Prostate gland (tissue), 2 donors: ENCODE measurements at places on chromosomes 3 and 15. TPM values are rescaled to one million over a fixed set of nuclear protein-coding genes. Genes with fewer than 3 reads are reported as not detected.

The LRTM1 gene
- total RNA-seq, result not detected

The SUSD5 gene
- 0.77 TPM for total RNA-seq

The MESP2 gene
- not detected for total RNA-seq

The KY gene
- 1.4 TPM for total RNA-seq

The SLC28A1 gene
- not detected for total RNA-seq

The CPLX3 gene
- 59.8 TPM for total RNA-seq

The TF gene
- 57.9 TPM for total RNA-seq

The GOLGA8O gene
- not detected for total RNA-seq

The GOLGA8M gene
- not detected for total RNA-seq

The AMT gene
- 8.9 TPM for total RNA-seq

The SOX2 gene
- 17.8 TPM for total RNA-seq

The ILDR1 gene
- total RNA-seq, result 8.3 TPM

The ARHGEF26 gene
- 15.4 TPM for total RNA-seq

The AGBL1 gene
- total RNA-seq, result 0.23 TPM

The TMC3 gene
- 0.23 TPM for total RNA-seq

The LRRC49 gene
- total RNA-seq, result 9.8 TPM

The LRRN1 gene
- total RNA-seq, result 58.4 TPM

The GOLGA6D gene
- not detected for total RNA-seq

The WDR93 gene
- total RNA-seq, result 0.18 TPM

The GPR87 gene
- total RNA-seq, result 10.9 TPM

The IGF2BP2 gene
- 1.2 TPM for total RNA-seq

The FBLN2 gene
- 318 TPM for total RNA-seq

The NEK11 gene
- total RNA-seq, result 14.0 TPM

The SLC24A5 gene
- not detected for total RNA-seq

The ATP2B2 gene
- total RNA-seq, result 0.74 TPM

The CD200 gene
- 5.2 TPM for total RNA-seq

The SLC30A4 gene
- 233 TPM for total RNA-seq

The PPP1R14D gene
- not detected for total RNA-seq

The ACOX2 gene
- total RNA-seq, result 42.5 TPM

The ALDH1A2 gene
- total RNA-seq, result 65.0 TPM

The PCSK6 gene
- total RNA-seq, result 84.1 TPM

The FAM81A gene
- 1.8 TPM for total RNA-seq

The TRH gene
- total RNA-seq, result not detected

The GNAT1 gene
- not detected for total RNA-seq

The BDH1 gene
- total RNA-seq, result 84.3 TPM

The PSTPIP1 gene
- 7.0 TPM for total RNA-seq

The GOLGA6L7 gene
- total RNA-seq, result 2.7 TPM

The NMNAT3 gene
- total RNA-seq, result 15.6 TPM

The CHRD gene
- 8.0 TPM for total RNA-seq

The CCDC33 gene
- not detected for total RNA-seq

The MCF2L2 gene
- 0.41 TPM for total RNA-seq

The PLCL2 gene
- 5.3 TPM for total RNA-seq

The C2CD4A gene
- 0.36 TPM for total RNA-seq
